Activated CD8-positive, alpha-beta memory T cell treated with anti-CD3 and anti-CD28 coated beads, Interleukin-2, amount 10 ng/mL, durations not matched to agents 7 days and 5 days (primary cell): ENCODE measurements at places on chromosomes 5 and 9.

DNA sequence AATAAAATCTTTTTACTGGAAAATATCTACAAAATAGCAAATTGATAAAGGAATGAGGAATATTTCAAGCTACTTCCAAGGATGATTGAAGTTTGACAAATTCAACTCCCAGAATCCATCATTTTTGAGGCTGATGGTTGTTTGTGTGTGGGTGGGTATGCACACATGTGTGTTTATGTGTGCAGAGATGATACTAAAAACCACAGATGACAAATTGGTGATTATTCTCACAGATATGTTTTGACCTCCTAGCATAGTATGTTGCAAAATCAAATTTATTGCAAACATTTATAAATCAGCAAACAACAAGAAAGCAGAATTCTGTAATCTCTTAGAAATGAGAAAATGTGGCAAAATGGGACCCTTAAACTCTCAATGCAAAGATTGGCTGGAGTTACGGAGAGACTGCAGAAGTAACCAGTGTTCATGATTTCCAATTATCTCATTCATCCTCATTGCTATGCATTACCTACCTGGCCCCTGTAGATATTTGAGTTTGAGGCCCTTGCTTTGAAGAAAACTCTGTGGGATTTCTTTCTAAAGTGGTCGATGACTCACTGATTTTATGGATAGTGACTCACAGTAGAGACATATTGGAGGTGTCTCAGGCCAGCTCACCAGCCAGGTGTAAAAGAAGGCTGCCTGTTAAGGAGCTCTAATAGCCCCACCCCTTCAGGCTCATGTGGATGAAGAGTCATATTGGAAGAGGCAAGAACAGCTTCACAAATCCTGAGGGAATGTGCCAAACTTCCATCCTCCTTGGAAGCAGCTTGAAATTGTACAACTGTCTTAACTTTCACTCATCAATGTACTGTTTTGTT, 44.6 kb upstream of the TMC1 start:
- peak; percentile 51 for DNase-seq

DNA sequence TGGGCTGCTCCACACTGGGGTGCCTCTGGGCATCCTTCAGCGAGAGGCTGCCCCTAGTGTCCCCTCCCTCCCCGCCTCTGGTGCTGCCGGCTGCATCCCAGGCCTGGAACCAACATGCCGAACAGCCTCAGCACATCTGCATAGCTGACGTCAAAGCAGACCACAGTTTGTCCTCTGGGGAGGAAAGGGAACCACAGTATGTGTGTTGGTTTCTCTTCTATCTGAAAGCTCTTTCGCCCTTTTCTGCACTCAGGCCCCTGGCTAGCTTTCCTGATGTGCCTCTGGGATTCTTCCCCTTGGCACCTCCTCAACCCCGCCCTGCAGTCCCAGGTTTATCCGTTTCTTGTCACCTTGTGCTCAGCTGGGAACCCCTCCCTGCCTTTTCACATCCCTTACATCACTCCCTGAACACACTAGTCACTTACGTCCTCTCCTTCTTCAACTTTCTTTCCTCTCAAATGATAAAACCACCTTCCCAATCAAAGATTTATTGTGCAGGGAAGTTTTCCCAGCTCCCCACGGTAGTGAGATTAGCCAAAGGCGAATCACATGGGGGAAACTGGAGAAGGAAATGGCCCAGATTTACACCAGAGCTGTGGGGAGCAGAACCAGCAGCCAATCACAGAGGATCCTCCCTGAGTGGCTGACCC, 35.5 kb upstream of the B4GALT1 start:
- peak; percentile 87 for DNase-seq

DNA sequence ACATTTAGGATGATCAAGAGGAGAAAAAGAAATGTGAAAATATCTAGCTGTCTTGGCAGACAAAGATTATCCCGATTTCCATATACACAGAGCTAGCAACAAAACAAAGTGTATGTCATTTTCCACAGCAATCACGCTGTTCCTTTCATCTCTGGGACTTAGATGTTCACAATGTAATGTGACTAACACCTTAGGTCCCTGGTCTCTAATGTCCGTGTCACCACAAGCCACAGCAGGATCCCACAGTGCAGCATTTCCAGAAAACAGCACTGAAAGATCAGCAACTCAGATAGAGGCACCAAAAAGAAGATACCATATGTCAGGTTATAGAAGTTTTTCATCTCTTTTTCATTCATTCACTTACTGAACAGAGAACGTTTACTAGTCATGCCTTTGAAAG, 118.0 kb upstream of the TNPO1 start:
- no peak for DNase-seq

GRCh38 chr9:16282718-16283117, 587.8 kb downstream of the BNC2 start:
- DNase-seq, result no peak

DNA sequence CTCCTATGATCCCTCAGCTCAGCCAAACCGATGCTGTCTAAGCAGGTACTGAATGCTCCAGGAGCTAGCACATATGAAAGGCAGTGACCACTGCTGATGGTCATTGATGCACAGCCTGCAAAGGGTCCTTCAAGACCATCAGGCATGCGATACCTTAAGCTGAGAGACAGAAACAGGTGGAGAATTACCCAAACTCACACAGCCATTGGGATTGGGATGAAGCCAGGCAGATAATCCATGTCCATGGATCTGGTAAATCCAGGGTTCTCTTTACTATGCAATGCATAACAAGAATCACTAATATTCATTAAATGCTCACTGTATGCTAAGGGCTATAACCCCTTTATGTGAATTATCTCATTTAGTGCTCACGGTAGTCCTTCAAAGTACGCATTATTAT, 36.2 kb downstream of the RAPGEF1 start:
- no peak for DNase-seq

DNA sequence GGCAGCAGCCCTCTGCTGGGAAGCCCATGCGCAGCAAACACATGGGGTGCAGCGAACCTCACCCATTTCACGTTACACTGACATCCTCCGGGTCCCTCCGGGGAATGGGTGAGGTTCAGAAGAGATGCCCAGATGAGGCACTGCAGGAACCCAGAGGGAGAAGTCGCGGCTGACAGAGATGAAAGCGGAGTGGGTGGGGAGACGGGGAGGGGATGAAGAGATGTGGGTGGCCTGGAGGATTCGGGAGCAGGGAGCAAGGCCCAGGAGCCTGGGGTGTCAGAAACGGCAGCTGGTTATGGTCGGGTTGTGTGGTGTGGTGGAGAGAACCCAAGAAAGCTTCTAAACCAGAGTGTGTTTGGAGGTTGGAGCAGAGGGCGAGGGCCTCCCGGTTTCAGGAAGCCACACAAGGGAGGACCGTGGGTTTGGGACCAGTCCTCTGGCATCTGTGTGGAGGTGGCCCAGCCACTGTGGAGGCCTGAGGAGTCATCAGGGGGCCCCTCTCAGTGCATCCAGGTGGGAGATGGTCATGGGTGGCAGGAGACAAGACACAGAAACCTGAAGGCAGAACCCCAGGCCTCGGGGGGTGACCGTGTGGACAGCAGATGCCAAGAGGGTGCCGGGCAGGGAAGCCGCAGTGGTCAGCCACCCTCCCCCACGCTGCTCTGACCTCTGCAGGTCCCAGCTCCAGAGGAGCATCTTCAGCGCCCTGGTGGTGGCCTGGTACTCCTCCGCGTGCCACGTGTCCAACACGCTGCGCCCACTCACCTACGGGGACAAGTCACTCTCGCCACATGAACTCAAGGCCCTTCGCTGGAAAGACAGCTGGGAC, 8.6 kb downstream of the UCK1 start:
- DNase-seq, result no peak

DNA sequence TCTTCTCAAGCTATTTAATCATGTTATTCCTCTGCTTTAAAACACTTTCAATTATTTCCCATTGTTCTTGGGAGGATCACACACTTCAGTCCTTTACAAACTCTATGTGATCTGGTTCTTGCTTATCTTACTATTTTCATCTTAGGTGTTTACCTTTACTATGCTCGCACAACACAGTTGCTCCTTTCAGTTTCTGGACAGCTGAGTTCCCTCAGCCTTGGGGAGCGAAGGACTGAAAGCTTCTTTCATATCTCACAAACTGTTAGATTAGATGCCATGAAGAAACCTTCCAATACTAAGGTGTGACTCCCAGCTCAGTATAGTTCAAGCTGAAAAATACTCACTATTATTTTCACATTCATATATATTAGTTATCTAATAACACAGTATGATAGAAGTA, 117.9 kb downstream of the CDC42SE2 start:
- DNase-seq, result no peak

- DNase-seq, result no peak
Measured at GRCh38 chr9:36485647-36486328, 85.7 kb upstream of the RNF38 start.

DNA sequence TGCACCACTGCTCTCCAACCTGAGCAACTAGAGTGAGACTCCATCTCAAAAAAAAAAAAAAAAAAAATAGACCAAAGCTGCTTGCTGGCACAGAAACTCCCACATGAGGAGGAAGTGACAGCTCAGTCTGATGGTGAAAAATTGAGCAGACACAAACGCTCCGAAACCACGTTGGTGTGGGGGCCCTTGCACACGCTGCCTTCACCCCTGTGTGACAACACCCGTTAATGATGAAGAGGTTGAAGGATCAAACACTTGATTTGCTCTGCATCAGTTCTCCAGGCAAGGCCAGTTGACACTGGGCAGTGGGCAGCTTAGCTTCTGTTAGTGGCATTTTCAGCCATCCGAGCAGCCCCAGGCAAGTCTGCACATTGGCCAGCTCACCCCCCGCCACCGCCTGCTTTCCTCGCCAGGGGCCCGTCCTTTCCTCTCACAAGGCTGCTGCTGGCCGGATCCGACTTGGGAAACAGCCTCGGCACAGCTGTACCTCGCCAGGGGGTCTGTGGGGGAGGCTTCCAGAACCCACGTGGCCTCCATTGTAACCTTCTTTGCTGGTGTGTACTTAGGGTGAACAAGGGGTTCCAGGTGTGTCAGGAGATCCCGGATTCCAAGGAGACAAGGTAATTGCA, 79.8 kb downstream of the COL27A1 start:
- DNase-seq, result no peak

GRCh38 chr5:61273279-61273975, 58.6 kb upstream of the ZSWIM6 start:
- no peak for DNase-seq
